Pancreas (tissue), 10 donors: ENCODE measurements at places on chromosomes 16 and 17. TPM values are rescaled to one million over a fixed set of nuclear protein-coding genes. Genes with fewer than 3 reads are reported as not detected.

Gene KIF1C
- 41.6 TPM for polyA plus RNA-seq

DNA sequence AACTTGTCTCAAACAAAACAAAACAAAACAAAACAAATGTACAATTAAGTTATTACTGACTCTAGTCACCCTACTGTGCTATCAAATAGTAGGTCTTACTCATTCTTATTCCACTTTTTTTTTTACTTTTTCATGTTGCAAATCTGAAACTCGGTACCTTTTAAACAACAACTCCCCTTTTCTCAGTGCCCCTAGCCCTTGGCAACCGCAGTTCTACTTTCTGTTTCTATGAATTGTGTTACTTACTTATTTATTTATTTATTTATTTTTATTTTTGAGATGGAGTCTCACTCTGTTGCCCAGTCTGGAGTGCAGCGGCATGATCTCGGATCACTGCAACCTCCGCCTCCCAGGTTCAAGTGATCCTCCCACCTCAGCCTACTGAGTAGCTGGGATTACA is 104.0 kb downstream of the SLC39A11 start:
- DNase-seq: no peak

DNA sequence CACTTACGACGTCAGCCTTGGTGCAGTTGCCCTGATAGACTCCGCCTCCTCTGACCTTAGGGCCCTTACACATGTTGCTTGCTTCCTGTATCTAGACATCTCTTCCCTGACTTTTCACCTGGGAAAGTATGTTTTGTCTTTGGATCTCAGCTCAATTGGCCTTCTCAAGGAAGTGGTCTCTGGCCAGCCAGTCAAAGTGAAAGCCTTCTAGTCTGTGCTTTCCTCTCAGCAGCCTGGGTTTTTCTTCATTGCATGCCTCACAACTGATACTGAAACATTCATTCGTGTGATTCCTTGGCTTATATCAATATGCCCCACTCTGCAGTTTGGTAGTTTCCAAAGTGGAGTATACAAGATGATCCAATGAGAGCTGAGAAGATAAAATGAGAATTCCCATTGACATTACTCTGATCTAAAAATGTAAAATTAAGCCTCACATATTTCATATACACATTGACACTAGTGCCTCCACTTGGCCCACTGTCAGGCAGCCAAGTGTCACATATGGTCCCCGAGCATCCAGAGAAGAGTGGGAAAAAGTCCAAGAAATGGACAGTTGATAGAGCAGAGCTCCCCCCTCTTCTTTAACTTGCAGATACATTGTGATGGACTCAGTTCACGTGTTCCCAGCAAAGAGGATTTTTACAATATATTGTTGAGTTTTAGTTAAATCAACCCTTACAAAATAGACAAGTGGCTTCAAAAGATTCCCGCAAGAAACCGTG is 371.2 kb upstream of the ASIC2 start:
- DNase-seq: no peak

DNA sequence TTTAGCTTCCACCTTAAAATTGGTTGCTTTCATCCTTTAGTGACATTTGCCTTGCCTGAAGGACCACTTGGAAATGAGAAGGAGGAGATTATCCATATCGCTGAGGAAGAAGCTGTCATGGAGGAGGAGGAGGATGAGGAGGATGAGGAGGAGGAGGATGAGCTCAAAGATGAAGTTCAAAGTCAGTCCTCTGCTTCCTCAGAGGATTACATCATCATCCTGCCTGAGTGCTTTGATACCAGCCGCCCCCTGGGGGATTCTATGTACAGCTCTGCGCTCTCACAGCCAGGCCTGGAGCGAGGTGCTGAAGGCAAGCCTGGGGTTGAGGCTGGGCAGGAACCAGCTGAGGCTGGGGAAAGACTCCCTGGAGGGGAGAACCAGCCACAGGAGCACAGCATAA is 11.5 kb upstream of the TMEM106A start:
- no peak for DNase-seq

DNA sequence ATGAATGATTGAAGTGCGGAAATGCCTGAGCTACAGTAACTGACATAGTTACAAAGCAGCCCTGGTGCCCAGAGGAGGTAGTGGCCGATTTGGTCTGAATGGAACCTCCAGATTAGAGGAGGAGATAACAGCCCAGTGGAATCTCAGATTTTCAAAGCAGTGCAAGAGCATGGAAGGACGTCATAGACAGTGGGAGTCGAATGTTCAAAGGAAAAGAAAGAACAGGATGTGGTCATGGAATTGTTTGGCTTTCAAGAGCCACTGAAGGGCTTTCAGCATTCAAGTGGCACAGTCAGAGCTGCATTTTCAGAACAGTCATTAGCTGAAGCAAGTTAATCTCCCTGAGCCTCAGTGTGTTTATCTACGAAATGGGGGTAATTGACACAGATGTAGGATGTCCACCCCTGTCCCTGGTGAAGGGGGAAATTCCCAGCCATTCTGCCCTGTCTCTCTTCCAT is 104.6 kb upstream of the CACNG3 start:
- no peak for DNase-seq

DNA sequence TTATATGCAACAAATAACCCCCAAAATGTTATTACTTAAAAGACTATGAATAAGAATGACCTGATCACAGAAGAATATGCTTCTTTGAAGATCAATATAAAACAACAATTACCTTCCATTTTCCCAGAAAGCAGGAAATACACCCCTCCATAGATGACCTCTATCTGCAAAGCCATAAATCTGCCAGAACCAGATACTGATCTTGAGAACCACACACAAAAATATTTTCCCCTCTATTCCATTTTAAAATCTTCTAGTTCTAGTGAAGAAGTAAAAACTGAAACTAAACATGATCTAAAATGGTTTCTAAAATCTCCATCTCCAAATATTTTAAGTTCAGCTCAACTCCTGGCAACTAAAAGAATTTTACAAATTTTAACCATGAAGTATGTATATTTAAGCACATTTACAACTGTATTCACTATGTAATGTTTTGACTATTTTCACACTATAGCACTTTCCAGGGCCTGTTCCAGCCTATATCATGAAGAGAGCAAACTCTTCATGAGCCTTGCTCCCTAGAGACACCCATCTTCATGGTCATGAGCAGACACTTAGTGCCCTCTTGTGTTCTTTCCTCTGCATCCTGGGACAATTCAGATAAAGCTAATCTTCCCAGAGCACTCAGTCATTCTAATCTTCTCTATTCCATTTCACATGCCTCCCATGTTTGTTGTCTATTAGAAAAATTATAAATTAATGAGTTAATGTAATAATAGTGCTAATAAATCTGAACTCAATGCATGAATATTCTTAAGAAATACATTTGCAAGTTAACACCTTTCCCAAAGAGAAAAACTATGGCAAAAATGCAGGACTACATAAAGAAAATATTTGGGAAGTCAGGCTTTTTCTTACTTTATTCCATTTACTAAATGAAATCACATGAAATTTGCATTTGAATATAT is 87.0 kb downstream of the HELZ start:
- DNase-seq: no peak

DNA sequence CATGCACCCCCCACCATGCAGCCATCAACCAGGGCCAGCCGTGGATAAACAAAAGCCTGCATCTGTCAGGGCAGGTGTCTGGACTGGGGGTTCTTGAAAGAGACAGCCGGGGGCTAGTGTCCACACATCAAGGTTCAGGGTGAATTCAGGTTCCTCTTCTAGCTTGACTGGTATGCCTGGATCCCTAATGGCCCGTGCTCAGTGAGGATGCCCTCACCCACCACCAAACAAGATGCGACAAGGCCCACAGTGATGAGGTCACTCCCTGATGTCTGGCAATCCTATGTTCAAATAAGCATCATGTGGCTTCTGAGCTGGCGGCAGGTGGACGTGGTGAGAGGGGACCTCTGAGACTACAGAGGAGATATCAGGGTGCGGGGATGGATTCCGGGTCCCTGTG is 64.6 kb downstream of the GOSR1 start:
- no peak for DNase-seq

GRCh38 chr16:66454751-66455150 is 27.7 kb downstream of the BEAN1 start:
- no peak for DNase-seq

- DNase-seq: no peak
Measured at GRCh38 chr17:40951011-40951622, 13.7 kb upstream of the KRT23 start.
